NCI-H510A treated with DMSO at 0.1 percent for 48 hours (cell line): ENCODE measurements at places on chromosomes 1 and 21.
A peak's percentile ranks its signal among the peaks of the same experiment; 100 is the strongest.

GRCh38 chr1:93426181-93426580, 21.7 kb upstream of the FNBP1L start:
- no peak for DNase-seq

- no peak for DNase-seq
These were observed 45.0 kb upstream of the BCL10 start for GRCh38 chr1:85321237-85321964.

GRCh38 chr1:33454646-33455282, 17.7 kb upstream of the ZSCAN20 start:
- DNase-seq = peak; percentile 56

DNA sequence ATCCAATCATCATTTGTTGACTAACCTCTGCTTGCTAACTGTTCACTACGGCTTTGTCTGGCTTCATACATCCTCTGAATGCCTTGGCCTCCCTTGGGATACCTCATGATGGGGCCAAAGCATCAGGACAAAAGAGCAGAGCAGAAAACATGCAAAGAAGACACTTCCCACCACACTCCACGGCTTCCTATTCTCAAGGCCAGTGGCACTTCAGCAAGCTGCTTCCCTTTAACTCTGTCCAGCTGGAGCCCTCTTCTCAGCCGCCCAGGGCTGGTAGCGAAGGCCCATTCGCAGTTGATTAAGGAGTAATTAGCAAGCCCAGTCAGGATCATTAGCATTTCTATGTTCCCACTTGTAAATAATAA, 224.3 kb upstream of the FGGY start:
- no peak for DNase-seq

DNA sequence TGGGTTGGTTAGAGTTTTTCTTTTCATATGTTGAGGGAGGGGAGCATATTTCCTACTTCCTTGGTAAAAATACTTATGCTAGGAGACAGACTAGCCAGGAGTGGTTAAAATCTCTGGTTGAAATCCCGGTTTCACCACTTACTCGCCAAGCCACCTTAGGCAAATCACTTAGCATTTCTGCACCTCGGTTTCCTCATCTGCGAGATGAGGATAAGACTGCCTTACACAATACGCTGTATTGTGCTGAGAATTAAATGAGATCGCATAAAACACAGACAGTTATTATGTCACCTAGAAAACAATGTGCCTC, 1.4 kb downstream of the IFFO2 start:
- no peak for DNase-seq

GRCh38 chr21:42082501-42083360, 11.6 kb downstream of the UMODL1 start:
- DNase-seq = no peak

GRCh38 chr1:68330391-68330790, 98.1 kb upstream of the WLS start:
- DNase-seq = no peak

GRCh38 chr21:43188592-43189210, 19.9 kb downstream of the CRYAA start:
- DNase-seq = no peak

DNA sequence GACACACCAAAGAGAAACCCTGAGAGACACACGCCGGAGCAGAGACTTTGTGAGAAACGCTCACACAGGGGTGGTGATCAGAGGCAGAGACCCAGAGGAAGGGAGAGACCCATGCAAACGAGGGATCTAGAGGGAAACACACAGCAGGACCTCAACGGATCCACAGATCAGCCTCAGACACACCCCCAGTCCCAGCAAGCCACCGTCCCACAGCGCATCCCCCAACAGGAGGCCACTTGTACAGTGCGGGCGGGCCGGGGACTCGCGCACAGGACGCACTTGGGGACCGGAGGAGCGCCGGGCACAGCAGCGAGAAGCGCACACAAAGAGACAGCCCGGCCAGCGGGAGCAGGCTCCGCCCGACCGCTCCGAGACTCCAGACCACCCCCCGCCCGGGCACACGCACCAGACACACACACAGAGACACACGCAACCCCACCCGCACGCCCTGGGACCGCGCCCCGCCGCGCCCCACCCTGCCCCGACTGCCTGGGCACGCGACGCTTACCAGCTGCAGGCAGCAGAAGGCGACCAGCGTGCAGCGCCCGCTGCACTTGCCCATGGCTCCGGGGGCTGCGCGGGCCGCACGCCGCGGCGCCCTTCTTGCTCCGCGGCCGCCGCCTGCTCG, 587 bp downstream of the NKAIN1 start:
- DNase-seq = peak; percentile 13

DNA sequence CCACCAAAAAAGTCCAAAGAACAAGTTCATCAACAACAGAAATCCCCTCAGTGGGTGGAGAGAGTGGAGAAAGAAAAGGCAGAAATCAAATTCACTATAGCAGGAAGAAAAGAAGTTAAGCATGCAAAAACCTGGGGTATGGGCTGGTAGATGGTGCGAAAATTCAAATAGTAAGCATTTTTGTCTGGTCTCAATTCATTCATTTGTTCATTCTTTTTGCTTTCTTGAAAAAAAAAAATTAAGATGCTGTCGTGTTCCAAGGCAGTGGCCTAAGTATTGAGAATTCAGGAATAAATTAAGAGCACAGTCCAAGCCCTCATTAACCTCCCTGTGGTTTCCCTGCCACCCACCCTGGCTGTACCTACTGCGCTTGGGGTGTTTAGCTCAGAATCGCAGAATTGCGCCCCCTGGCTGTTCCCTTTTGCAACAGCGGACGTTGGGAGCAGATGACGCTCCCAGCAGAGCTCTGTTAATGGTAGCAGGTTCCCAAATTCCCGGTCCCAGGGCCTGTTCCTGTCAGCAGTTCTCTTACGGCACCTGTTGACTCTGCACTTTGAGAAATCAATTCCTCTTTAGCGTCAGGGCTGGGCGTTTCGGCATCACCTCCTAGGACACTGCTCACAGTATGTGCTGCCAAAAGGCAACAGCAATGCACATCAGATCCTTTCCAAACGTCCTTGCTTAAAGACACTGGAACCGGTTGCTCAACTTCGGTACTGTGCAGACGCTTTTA, 34.0 kb upstream of the SSX2IP start:
- no peak for DNase-seq

DNA sequence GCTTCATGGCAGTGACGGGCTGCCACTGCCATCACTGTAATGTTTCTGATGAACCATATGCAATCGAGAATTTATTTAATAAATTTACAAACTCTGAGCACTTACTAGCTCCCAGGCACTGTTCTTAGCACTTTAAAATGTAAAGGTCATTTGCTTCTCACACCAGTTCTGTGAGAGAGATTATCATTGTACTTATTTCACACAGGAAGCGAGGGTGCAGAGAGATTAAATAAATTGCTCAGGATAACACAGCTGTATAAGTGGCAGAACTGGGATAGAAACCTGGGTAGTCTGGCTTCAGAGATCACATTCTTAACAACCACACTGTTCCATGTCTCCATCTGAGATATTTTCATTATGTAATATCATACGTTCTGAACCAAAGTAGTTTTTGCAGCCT, 119.9 kb downstream of the MAST2 start:
- no peak for DNase-seq

- DNase-seq = no peak
These were observed 372.8 kb upstream of the DAB1 start for GRCh38 chr1:57796616-57797015.

DNA sequence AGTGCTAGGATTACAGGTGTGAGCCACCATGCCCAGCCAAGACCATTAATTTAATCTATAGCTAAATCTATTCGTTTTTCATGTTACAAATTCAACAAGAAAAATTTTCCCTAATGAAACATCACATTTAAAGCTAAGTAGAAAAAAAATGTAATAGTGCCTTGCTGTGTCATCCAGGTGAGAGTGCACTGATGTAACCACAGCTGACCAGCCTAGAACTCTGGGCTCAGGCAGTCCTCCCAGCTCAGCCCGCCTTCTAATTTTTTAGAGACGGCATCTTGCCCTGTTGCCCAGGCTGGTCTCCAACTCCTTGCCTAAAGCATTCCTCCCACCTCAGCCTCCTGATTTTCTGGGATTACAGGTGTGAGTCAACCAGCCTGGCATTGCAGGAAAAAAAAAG, 109.0 kb downstream of the PPIAL4G start:
- DNase-seq = no peak

DNA sequence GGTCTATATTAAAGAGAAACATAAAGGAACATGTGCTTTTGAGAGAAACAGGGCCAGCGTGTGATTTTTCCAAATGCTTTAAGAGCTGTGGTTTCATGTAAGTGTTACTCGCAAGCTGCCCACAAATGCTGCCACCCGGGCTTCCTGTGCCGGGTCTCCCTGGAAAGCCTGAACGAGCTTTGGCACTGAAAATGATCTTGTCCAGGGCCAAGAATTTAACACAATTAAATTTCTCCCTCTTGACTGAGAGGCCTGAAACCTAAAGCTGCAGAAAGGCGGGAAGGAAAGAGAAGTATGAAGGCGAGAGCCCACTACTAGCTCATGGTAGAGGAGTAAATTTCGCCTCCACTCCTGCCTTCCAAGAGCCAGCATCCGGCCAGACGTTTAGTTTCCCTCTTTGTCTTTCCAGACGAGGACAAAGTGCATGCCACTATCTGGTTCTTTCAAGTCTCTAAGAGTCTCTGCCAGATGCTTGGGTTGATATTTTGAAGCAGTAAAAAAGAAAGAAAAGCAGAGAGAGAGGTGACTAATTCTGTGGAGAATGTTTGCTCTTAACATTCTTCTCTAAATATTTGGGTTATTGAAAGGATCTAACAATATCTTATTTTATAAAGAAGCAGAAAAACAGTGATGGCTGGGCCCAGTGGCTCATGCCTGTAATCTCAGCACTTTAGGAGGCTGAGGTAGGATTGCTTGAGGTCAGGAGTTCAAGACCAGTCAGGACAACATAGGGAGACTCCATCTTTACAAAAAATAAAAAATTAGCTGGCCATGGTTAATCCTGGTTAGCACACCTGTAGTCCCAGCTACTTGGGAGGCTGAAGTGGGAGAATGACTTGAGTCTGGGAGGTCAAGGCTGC, 100.0 kb upstream of the HNRNPU start:
- DNase-seq = no peak

DNA sequence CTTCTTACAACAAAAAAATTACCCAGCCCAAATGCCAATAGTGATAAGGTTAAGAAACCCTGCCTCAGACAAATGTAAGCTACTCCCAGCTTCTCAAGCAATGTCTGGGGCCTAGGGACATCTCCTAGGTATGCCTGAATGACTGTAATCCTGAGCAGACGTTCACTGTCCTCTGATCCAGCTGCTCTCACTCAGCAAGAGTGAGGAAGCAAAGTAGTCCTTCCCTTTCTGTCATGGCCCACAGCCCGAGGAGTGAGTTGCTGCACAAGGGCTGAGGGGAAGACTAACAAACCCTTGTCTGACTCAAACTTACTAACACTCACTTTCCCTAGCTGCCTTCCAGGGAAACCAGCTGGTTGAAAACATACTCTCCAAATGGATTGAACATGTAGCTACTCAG, 124.9 kb upstream of the TNFSF4 start:
- no peak for DNase-seq

DNA sequence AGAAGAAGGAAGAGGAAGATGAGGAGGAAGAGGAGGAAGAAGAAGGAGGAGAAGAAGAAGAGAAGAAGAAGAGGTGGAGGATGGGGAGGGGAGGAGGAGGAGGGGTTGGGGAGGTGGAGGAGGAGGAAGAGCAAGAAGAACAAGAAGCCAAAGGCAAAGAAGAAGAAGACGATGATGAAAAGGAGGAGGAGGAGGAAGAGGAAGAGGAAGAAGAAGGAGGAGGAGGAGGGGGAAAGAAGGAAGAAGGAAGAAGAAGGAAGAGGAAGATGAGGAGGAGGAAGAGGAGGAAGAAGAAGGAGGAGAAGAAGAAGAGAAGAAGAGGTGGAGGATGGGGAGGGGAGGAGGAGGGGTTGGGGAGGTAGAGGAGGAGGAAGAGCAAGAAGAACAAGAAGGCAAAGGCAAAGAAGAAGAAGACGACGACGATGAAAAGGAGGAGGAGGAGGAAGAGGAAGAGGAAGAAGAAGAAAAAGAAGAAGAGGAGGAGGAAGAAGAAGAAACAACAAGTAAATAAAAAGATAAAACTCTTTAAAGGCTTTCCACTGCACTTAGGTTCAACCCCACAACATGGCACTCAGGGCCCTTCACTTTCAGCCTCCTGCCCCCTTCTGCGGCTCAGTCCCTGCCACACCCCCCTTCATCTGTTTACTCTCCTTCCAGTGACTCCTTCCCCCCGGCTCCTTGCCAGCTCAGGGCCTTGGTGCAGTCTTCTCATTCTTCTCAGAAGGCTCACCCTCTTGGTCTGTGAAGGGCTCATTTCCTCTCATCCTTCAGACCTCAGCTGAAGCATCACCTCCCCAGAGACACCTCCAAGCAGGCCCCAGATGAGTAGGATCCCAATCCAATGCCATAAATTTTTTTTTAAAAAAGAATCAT, 114.0 kb downstream of the KCNN3 start:
- DNase-seq = no peak

- DNase-seq = no peak
These were observed 14.3 kb downstream of the RUSC1 start for GRCh38 chr1:155334962-155335361.

DNA sequence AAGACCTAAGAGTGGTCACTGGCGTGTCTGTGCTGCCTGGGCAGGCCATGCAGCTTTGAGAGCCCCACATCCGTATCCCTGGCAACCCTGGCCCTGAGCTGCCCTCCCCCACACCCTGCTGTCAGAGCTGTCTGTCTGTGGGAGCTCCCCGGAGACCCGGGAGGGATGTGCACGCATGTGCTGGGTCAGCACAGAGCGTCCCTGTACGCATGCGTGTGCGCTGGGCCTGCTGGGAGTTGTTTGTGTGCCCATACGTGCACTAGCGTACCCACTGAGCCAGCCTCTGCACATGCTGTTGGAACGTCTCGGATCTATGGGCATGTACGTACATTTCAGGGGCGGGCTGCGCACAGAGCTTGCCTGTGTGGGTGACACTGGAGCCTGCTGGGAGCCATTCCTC, 89.3 kb downstream of the EPHB2 start:
- DNase-seq = no peak

- no peak for DNase-seq
These were observed 25.5 kb upstream of the ZNF496 start for GRCh38 chr1:247357052-247357780.

GRCh38 chr1:184285401-184286087, 101.3 kb upstream of the C1orf21 start:
- DNase-seq = no peak

DNA sequence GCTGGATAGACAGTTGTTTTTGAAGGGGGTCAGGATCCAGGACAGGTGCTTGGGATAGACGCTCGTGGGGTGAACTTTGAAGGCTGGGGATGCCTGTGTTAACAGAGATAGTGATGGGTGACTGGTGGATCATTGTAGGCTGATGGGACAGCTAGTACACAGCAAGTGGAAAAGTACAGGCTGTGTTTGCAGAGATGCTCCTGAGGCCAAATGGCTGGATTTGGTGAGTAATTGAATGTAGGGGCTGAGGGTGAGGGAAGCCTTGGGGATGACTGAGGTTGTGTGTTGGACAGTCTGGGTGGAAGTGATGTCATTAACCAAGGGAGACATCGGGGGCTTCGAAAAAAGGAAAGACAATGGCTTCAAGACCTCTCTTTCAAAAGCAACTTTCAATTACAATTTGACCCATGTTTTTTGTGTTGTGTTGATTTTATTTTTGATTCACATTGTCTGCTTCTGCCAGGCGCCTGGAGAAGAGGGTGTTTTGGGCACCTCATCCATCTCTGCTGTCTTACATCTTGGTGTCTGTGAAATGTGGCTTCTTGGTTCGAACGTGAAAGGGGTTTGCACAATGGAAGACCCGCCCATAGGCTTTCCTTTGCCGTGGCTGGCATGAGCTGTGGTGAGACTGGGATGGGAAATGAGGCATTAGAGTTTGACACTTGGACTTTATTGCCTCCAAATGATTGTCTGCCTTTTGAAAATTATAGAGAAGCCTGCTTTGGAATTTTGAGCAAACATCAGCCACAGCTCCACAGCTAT, 147.5 kb downstream of the FOXD2 start:
- DNase-seq = no peak

GRCh38 chr1:244095529-244095911, 44.4 kb downstream of the ZBTB18 start:
- no peak for DNase-seq
